Neuronal stem cell (in vitro differentiated cells): ENCODE measurements at places on chromosomes 2 and 18.
A peak's percentile ranks its signal among the peaks of the same experiment; 100 is the strongest.

GRCh38 chr2:119078796-119079195 lies 79.8 kb downstream of the C1QL2 start:
- DNase-seq, result no peak

- no peak for DNase-seq
Observed at GRCh38 chr2:226307487-226308322, 491.9 kb downstream of the IRS1 start.

DNA sequence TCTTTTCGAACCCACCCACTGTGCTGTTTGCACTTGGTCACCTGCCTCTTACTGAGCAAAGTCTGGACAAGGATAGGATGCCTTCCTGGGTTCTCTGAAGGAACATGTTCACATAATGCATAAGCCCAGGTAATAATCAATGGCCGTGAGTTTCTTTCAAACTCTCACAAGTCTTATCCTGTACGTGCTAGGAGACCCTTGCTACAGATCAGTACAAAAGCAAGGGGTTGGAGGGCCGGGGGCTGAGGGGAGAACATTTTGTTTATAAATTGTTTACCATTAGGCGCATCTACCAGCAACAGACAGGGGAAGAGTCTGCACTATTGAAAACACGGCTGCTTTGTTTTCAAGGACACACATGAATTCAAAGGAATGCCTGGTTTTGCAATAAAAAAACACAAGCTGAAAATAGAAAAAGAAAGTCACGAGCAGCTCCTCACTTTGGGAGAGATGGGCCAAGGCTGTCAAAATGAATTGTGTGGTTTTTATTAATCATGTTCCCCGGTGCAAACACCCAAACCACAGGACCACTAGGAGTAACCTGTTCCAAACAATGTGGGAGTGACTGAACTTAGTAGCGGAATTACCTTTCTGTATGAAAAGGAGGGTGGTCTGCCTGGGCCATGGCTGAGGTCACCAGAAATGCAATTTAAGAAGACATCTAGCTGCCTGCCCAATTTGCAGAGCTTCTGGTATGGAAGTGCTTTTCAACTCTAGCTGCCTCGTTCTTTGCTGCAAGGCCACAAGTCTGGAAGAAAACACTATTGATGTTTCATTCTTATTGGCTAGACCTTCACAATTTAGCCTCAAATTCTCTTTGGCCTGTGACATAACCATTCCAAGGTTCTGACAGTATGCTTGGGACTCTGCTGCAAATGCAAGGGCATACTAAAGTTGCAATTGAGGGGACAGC lies 73.5 kb downstream of the CCBE1 start:
- DNase-seq, result no peak

DNA sequence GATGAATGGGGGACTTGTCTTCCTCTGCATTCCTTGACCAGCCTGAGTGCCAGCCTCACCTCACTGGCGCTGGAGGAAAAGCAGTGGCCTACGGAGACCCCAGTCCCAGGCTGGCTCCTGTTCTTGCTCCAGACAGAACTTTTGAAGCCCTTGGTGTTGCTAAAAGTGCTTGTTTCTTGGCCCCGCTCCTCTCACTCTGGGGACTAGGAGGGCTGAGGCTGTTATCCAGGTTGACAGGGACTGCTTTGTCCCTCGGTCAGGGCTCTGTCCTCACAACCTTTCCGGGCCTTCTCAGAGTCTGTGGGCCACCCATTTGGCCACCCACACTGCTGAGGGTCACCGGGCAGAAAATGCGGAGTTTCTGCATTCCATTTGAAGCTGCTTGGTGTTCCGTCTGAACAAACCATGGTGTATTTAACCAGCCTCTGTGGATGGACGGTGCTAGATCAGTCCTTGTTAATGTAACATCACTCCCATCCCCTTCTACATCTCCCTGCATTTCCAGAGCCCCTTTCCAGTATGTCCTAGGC lies 25.6 kb downstream of the B3GNT7 start:
- DNase-seq, result no peak

- DNase-seq, result no peak
Observed at GRCh38 chr2:124241-124880, 78.1 kb upstream of the FAM110C start.

GRCh38 chr2:9758741-9759140 lies 84.5 kb upstream of the TAF1B start:
- no peak for DNase-seq

DNA sequence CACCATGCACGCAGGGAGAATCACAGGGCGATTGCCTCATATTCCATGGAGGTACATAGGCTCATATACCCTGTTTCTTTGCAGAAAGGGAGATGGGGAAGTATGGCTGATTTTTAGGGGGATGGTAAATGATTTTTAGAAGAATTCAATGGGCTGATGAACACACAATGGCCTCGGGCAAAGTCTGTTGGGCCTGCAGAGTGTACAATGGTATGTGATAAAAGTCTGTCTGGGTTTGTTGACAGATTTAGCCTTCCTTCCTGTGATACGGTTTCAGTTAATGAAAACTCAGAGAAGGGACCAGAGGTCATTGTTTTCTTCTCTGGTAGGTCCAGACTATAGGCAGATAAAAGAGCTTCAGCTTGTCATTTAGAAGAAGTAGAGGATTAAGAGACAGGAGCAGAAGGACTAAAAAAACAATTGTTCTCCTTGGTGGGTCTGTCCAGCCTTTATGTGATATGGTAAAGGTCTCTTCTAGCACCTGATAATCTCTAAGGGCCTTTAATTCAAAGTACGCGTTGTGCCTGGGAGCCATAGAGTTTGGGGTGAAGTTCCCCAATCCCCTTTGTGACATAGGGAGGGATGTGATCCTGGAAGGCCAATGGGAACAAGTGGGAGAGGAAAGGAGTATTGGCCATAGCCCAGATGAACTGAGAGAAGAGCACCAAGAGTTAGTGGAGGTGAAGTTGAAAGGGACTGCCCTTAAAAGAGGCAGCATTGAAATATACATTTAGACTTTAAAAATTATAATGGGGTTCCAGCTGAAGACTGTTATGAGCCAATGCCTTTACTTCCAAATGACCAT lies 107.5 kb upstream of the SERPINE2 start:
- DNase-seq, result no peak

- DNase-seq, result no peak
Observed at GRCh38 chr18:33375829-33376228, 64.7 kb downstream of the CCDC178 start.

DNA sequence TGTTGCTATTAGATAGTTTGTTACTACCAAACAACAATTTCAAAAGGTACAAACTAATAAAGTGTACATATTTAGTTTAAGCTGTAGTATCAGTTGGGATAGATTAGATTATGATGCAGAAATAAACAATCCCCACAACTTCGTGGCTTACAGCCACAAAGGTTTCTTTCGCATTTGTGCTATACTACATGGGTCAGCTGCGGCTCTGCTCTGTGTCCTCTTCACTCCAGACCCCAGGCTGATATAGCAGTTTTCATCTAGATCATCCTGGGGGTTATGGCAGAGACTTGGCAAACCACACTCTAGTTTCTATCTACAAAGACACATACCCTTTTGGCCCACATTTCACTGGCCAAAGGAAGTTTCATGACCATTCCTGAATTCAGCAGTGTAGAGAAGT lies 108.0 kb upstream of the SP5 start:
- no peak for DNase-seq

DNA sequence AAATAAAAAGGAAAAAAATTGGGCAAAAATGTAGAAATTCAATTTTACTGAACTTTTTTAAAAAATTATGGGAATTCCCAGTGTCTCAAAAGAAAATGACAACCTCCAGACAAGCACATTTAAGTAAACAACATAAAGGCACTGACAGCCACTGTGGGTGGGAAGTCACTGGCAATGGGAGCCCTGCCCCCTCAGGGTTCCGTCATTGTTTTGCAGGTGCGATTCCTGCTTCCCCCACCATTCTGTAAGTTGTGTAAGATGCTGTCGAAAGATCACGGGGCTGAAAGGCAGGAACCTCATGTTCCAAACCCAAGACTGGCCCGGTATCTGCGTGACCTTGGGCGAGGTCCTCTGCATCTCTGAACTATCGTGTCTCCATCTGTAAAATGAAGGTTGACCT lies 15.8 kb upstream of the ASPRV1 start:
- no peak for DNase-seq

DNA sequence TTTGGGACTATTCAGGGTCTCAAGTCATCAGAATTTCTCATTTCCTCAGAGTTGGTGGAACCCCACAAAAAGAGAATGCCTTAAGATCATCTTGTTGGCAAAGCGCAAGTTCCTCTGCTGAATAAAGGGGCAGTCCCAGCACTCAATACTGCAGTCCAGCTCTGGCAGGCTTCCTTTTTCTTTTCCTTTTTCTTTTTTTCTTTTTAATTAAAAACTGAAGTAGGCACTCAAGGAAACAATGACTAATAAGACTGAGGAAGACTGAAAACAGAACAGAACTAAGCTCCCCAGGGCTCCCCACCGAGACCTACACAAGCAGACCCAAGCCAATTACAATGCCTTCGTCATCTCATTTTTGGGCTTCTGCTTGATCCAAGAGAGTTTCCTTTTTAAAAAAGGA lies 82.0 kb downstream of the STK39 start:
- no peak for DNase-seq

DNA sequence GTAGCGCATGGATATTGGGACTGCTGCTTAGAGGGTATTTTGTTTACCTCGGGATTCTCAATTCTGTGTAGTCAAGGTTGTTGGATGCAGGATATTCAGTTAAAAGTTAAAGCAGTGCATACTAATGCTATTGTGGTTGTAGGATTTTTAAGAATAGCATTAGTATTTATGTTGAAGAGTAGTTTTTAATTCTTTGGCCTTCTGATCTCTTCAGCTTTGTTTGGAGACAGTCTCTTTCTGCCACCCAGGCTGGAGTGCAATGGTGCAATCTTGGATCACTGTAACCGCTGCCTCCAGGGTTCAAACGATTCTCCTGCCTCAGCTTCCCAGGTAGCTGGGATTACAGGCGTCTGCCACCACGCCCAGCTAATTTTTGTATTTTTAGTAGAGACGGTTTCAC lies 1.5 kb downstream of the RHBDD1 start:
- no peak for DNase-seq

DNA sequence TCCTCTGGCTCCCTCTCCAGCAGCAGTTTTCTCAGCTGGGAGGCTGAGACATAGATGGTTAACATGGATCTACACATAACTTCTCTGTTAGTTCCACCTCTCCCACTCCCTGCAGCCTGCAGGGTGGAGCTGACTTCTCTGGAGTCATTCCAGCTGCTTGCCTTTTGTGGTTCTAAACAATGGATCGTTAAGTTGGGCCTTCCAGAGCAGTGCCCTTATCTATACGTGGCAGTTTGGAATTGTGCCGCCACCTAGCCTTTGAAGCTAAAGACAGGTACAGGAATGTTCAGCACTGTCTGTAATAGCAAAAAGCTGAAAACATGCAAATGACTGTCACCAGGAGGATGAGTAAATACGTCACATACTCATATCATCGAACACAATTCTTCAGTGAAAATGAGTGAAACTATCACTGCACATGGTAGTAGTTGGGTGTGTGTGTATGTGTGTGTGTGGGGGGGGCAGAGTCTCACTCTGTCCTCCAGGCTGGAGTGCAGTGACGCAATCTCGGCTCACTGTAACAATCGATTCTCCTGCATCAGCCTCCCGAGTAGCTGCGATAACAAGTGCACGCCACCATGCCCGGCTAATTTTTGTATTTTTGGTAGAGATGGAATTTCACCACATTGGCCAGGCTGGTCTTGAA lies 50.3 kb downstream of the SH2D6 start:
- no peak for DNase-seq

- no peak for DNase-seq
Observed at GRCh38 chr18:67243799-67244587, 272.5 kb downstream of the DSEL start.

GRCh38 chr2:143686585-143687164 lies 557.5 kb downstream of the ARHGAP15 start:
- DNase-seq, result peak; percentile 17

- no peak for DNase-seq
Observed at GRCh38 chr18:76984193-76985155, 148.1 kb downstream of the MBP start.

- no peak for DNase-seq
Observed at GRCh38 chr2:240557101-240557751, 562 bp downstream of the ANKMY1 start.

GRCh38 chr2:183163821-183164649 lies 39.8 kb downstream of the NUP35 start:
- DNase-seq, result no peak

DNA sequence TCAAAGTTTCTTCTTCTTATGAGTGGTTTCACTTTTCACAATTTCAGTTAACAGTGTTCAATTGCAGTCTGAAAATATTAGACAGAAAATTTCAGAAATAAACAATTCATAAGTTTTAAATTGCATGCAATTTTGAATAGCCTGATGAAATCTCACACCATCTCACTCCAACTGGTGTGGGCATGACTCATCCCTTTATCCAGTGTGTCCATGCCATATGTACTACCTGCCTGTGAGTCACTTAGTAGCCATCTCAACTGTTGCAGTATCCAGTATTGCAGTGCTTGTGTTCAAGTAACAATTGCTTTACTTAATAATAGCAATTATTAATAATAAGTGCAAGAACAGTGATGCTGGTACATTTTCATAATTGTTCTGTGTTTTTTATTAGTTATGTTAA lies 1202.5 kb downstream of the DSC3 start:
- no peak for DNase-seq

GRCh38 chr2:197391220-197391717 lies 43.6 kb downstream of the SF3B1 start:
- DNase-seq, result no peak

GRCh38 chr2:43026426-43027096 lies 199.8 kb downstream of the ZFP36L2 start:
- no peak for DNase-seq

DNA sequence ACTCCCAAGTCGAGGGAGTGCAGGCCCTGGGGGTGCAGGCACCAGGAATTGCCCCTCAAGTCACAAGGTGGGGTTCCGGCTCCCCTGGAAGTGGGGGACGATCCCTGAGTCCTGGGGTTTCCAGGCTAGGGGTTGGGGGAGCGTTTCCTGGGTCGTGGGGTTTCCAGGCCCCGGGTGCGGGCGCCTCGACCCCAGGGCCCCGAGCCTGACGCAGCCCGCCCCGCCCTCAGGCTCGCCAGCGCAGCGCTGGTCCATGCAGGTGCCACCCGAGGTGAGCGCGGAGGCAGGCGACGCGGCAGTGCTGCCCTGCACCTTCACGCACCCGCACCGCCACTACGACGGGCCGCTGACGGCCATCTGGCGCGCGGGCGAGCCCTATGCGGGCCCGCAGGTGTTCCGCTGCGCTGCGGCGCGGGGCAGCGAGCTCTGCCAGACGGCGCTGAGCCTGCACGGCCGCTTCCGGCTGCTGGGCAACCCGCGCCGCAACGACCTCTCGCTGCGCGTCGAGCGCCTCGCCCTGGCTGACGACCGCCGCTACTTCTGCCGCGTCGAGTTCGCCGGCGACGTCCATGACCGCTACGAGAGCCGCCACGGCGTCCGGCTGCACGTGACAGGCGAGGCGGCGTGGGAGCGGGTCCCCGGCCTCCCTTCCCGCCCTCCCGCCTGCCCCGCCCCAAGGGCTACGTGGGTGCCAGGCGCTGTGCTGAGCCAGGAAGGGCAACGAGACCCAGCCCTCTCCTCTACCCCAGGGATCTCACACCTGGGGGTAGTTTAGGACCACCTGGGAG lies 12.0 kb downstream of the SIGLEC15 start:
- DNase-seq, result peak; percentile 43

- DNase-seq, result no peak
Observed at GRCh38 chr18:35361570-35362321, 15.4 kb downstream of the ZNF396 start.

- no peak for DNase-seq
Observed at GRCh38 chr2:195658541-195658890, 1.5 kb downstream of the SLC39A10 start.
